ENCODE measurements at places on chromosomes 6 and 20.

GRCh38 chr6:46000905-46001304, 14.8 kb downstream of the CLIC5 start:
- no peak for DNase-seq

GRCh38 chr6:5536644-5537043, 275.3 kb downstream of the FARS2 start:
- DNase-seq, result peak; percentile 34

DNA sequence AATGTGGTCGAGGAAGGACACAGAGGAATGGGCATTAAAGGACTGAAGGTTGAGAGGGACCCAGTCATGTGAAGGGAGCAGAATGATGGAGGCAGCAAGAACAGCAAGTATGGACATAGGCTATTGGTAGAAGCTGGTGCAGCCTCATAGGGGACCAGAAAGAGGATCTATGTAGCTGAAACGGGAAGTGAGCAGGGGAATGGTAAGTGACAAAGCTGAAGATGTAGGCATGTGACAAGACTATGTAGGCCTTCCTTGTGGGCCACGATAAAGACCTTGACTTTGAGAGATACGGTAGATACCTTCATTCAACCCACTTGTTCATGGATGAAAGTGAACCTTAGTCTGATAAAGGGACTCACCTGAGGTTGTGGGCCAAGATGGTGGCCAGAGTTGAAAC, 3.5 kb downstream of the CTNNBL1 start:
- no peak for DNase-seq

DNA sequence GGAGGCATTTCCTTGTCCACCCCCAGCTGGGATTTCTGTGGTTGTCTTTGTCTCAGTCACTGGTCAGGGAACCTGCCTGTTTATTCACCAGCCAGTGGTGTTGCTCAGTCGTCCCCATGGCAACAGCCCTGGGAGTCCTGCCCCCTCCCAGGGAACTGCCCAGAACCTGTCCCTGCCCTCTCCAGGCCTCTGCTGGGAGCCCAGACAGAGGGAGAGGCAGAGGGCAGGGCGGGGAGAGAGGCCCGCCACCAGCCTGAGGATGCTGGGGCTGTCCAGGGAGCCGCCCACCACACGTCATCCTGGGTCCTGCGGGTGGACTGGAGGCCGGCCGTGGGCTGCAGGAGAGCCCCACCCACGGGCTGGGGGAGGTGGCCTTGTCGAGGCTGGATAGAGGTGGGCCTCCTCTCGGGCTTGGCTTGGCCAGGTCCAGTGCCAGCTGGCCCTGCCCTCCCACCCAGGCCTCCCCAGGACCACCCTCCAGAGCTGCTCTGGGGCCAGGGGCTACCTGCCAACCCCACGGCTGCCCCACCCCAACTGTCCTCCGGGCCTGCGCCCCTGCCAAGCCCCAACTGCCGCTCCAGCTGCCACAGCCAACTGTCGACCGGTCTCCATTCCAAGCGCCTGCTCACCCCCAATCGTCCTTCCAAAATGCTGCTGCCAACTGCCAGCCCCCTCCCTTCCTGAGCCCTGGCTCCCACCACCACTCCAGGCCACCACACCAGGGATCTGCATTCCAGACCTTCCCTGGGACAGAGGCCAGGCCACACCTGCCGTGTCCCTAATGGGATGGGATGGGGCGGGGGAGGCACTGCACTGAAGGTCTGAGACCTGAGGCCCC, 4.2 kb upstream of the ZBTB46 start:
- peak; percentile 92 for DNase-seq

DNA sequence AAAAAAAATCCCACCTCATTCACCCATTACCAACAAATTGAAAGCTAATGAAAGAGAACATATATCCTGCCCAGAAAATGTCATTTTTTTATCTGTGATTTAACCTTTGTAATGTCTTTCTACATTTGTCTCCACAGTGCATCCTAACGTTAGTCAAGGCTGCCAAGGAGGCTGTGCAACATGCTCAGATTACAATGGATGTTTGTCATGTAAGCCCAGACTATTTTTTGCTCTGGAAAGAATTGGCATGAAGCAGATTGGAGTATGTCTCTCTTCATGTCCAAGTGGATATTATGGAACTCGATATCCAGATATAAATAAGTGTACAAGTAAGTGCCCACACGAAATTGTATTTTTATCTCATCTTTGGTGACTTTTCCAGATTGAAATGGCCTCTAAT, 30.0 kb downstream of the RSPO3 start:
- DNase-seq, result peak; percentile 40

- DNase-seq, result no peak
Measured at GRCh38 chr20:23099791-23100719, 13.9 kb upstream of the CD93 start.

Measured in adipocyte (in vitro differentiated cells).